ENCODE measurements at places on chromosomes 3 and 15.
A peak's percentile ranks its signal among the peaks of the same experiment; 100 is the strongest.

DNA sequence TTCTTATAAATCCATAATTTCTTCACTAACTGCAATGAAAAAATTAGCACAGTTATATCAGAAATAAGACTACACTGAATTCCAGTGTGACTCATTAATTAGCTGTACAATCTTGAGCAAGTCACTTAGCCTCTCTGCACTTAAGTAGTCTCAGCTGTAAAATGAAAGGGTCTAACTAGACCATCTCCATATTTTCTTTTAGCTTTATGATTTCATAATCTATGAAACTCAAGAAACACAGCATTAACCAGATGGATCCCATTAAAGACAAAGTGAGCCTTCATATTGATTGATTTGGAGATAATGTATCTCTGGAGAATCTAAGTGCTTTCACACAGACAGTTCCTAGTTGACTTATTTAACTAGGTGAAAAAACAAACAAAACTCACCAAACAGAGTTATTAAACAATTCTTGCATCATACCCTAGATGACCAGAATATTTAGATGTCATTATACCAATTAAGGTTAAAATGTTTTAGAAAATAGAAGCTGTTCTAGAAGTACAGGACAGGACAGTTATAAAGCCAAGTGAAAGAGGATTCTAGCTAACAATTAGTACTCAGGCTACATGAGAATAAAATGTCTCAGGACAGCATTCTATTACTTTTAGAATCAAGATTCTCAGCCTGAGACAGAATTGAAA is 11.2 kb downstream of the CSNK1G1 start:
- DNase-seq, result peak; percentile 52

DNA sequence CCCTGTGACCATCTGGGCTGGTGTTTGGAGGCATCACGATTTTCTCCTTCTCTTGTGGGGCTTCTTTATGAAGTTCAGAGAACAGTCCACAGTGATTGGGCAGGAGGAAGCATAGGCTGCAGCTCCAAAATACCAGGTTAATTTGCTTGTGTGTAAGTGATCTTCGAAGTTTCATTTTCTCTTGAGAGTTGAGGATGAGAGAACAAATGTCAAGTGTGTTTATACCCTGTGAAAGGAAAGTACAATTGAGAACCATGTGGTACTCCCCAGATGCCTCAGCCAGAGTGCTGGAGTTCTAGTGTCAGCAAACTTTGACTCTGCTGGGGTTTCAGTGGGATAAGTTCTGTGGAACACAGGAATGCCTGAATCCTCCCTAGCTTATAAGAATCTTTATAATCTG is 357.1 kb upstream of the CFAP20DC start:
- DNase-seq, result no peak

DNA sequence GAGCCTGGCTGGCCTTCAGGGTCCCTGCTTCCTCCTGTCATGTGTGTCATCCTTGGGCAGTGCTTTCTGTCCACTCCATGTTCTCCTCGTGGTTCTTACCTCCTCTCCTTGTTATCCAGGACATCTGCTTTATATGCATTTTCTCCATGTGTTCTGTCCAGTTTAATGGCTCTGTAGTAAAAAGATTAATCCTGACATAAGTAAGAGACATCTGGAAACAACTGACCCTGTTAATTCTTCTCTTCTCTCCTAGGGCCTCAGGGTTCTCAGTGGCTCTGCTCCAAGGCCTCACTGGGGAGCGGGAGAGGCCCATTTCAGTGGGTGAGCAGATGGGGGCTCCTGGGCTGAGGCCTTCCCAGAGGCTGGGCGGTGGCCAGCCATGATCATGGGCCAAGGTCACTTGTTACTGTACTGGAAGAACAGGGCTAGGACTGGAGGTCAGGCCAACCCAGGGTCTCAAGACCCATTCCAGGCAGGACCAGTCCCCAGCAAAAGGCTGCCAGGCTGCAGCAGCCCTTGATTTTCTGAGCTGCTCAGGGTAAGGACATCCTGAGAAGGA is 20.2 kb upstream of the CDCP1 start:
- DNase-seq, result no peak

DNA sequence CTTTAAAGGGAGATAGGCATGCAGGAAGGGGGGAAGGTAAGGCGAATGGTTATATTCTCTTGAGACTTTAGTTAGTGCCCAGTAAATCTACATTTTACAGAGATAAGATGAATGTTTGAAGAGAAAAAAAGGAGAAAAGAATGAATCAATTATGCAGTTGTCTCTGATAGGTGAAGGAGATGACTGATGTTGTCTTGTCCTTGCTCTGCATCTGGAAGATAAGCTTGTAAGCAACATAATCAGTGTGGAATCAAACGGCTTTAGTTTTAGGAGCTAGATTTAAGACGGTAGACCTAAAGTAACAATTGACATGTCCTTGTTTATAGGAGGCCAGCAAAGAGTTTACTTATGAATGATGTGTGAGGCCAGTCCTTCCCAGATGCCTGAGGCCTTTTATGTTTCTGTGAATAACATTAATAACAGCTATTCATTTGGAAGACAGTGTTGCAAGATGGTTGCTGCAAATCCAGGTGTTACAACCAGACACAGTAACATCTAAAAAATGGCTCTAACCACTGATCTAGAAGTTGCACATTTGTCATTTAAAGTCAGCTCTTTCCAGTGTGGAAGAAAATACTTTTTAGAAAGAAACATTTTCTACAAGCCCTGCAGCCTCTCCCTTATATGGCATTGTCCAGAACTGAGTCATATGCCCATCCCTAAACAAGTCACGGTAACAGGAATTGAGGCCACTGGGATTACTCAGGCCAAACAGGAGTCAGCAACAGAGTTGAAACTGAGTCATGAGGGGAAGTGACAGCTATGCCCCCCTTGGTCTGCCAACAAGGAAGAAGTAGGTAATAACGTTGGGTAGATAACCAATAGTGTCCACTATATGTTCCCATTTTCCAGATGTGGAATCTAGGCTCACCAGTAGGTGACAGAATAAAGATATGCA is 77.5 kb upstream of the FBN1 start:
- DNase-seq, result peak; percentile 89

DNA sequence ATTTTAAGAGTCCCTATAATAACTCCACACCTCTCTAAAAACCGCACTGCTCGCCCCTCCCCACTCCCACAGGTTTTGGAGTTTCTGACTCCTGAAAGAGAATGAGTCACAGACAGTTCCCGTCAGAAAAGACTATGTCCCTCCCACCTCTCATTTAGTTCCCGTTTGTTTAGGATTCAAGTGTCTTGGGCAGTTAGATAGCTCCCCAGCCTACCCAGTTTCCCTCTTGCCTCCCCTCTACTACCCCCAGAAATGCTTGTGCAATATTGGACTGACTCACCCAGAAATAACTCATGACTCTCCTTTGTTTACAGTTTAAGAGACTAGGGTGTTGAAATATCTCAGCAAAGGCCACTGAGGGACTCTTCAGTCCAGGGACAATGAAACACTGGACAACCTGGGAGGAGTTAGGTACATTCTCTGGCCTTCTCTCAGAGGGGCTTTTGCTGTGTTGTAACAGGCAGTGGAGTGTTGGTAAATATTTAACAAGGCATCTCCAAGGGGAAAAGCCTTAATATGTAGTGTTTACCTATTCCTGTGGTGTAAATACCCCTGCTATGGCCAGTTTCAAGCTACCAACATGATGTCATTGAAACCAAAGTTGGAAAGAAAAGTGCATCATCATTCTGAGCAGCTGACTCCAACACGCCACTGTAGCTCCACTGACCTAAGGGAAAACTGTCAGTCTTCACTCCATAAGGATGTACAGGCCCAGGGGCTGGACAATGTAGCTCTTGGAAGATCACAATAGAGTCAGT is 96.1 kb upstream of the CHD2 start:
- peak; percentile 100 for DNase-seq

GRCh38 chr3:39668420-39668819 is 141.0 kb upstream of the MYRIP start:
- peak; percentile 69 for DNase-seq
